ENCODE measurements at places on chromosomes 1 and 21.

- no peak for DNase-seq
Observed at GRCh38 chr1:55320891-55321290, 105.7 kb upstream of the USP24 start.

DNA sequence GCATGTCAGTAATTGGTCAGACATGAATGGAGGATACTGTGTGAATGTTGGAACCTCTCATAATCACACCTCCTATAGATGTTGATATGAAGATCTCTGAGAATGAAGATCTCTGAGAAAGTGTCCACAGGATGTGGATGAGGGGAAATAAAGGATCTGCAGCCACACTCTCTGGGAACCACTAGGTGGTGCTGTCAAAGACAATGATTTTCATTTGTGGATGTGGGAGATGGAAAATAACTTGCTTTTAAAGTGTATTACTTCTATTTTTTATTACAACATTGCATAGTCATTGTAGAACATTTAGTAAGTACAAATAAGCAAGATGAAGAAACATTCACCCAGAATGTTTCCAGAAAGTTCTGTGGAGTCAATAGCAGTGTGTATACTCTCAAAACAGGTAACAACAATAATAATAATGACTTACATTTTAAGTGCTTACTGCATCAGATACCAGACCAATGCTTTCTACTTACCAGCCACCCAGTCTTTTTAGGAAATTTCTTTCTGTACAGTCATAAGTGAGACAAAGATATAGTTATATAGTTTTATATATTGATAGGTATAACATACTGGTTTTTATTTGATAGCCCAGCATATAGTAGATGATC lies 128.2 kb downstream of the ATG4C start:
- no peak for DNase-seq

GRCh38 chr1:243474136-243474881 lies 218.5 kb downstream of the SDCCAG8 start:
- DNase-seq, result no peak

- no peak for DNase-seq
Observed at GRCh38 chr21:32147041-32147440, 131.8 kb downstream of the MIS18A start.

DNA sequence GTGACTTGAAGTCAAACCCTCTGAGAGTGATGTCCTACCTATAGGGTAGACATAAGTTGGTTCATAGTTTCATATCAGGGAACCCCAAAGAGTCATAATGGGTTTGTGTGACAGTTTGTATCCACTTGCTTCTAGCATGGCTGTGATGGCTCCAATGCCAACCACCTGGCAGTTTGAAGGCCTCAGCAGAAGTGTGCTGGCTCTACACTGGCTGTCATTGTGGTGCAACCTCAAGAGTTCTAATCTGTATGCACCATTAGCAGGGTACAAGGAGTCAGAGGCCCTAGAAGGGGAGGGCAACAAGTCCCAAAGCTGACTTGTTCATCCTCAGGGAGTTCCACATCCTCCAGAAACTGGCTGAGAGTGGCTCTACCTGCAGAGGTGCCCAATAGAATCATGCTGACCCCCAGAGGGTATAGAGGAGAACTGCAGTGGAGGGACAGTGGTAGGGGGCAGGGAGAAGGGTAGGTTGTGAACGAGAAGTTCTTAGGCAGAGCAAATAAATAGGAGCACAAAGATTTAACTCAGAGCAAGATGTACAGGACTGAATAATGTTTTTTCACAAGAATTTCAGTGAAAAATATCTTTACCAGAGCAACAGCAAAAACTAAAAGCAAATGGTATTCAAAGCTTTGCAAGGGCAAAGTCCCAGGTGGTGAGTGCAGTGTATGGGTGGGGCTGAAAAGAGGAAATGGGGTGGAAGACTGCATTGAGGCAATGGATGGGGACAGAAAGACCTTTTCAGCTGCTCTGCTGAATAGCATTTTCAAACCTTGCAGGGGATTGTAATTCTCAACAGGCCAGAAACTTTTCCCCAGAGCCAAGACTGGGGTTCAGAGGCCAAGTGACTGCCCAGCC lies 3.2 kb downstream of the FCRL2 start:
- no peak for DNase-seq

DNA sequence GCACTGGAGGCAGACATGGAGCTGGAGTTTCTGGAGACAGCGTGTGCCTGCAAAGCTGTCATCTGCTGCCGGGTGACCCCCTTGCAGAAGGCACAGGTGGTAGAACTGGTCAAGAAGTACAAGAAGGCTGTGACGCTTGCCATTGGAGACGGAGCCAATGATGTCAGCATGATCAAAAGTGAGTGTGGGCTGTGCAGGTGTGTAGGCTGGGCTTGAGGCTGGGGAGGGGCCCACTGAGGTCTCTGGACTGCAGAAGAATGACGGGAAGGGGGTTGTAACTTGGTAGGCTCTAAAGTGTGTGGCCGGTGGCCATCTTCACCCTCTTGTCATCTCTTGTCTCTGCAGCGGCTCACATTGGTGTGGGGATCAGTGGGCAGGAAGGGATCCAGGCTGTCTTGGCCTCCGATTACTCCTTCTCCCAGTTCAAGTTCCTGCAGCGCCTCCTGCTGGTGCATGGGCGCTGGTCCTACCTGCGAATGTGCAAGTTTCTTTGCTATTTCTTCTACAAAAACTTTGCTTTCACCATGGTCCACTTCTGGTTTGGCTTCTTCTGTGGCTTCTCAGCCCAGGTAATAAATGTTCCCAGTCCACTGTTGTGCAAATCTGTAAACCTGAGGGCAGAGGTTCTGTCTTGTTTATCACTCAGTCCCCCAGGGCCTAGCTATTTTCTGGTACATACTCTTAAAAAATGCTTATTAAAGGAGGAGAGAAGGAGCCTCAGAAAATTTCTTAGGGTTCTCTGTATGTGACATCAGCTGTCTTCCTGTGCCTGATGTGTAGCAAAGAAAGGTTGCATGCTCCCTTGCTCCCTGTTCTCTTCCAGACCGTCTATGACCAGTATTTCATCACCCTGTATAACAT lies 19.9 kb downstream of the ATP8B2 start:
- DNase-seq, result peak; percentile 72

GRCh38 chr1:225447650-225448089 lies 19.8 kb upstream of the LBR start:
- no peak for DNase-seq

- no peak for DNase-seq
Observed at GRCh38 chr1:209766051-209766450, 10.2 kb downstream of the TRAF3IP3 start.

DNA sequence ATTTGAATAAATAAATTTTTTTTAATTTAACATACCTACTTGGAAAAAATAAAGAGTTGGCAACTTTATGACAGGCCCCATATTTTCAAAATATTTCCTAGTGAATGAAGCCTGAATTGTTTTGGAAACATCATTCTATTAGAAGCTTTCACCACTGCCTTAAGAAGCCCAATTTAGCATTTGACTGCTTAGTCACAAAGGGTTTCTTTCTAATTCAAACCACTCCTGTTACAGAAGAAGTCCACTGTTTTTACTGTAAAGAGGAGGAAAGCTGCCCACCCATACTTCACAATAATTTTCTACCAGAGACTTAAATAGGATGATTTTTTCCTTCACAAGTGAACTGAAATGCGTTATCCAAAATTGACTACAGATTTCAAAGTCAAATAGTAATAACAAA lies 534.6 kb upstream of the PTBP2 start:
- DNase-seq, result no peak

DNA sequence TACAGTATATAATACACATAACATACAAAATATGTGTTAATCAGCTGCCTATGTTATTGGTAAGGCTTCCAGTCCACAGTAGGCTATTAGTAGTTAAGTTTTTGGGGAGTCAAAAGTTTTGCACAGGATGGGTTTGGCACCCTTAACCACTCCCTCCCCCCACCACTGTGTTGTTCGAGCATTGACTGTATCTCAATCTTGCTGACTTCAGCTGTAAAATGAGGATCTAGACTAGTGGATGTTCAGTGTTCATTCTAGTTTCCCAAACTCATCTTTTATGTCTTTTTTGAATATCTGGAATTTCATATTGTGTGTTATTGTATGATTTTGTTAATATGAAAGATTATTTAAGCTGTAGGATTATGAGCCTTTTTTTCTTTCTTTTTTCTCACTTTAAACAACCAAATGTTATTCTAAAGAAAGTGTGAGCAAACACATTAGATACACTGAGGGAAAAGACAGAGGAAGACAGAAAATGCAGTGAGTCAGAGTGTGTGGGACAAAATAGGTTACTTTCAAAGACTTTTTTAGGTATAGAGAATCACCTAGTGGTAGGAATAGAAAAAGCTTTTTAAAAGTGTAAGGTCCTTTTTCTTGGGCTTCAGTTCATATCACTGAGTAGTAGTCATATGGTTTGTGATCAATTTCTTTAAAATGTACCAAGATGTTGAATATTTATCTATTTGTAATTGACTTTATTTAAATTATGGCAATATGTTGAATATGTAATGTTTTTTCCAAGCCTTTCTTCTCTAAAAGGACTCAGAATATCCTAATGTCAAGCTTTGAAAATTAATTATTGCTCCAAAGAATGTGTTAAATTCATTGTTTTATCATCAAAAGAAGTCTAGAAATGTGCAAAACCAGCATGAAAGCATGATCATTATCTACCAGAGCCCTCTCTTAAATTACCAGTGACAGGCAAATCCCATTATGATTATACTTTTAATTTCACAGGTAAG lies 17.9 kb upstream of the CENPF start:
- no peak for DNase-seq

GRCh38 chr1:221192055-221192454 lies 312.8 kb downstream of the HLX start:
- DNase-seq, result no peak

GRCh38 chr1:13908128-13908527 lies 208.1 kb downstream of the PRDM2 start:
- no peak for DNase-seq

DNA sequence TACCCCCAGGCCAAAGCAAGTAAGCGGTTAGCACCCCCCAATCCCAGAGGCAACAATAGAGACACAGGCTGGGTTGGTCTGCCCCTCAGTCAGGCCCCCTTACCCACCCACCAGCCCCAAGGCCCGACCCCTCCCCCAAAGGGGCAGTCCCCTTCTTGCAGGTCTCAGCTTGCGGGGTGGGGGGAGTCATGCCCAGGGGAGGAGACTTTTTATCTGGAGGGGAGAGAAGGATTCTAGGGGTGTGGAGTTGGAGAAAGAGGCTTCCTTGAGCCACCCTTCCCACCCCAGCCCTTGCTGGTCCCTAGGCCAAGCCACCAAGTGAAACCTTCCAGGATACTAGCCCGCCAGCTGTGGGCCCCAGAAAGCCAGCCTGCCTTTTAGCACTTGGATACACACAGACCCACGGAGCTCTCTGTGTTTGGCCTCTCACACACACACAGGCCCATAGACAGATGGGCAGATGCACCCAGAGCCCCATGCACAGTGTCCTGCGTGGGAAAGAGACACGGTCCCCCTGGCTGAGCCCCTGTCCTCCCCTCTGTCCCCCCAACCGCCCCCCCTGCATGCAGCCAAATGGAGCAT lies 7.1 kb downstream of the TMEM54 start:
- DNase-seq, result no peak

DNA sequence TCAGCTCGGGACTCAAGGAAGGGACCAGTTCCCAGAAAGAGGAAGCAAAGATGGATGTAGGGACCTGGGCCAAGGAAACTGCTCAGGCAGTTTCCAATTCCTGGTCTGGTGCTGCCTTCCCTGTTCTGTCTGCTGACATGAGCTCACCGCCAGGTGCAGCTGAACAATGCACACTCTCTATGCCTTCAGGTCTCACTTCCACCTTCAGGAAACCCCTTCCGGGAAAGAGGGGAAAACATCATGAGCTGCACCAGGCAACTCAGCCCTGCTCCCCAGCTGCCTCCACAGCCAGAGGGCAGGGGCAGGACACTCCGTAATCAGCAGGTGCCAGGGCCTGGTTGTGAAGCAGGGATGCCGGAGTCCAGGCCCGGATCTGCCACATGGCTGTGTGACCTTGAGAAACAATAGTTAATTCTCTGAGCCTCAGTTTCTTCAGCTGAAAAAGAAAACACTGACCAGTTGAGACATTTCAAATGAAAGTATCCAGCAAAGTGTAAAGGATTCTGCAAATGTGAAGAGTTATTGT lies 27.8 kb downstream of the SMIM12 start:
- no peak for DNase-seq

DNA sequence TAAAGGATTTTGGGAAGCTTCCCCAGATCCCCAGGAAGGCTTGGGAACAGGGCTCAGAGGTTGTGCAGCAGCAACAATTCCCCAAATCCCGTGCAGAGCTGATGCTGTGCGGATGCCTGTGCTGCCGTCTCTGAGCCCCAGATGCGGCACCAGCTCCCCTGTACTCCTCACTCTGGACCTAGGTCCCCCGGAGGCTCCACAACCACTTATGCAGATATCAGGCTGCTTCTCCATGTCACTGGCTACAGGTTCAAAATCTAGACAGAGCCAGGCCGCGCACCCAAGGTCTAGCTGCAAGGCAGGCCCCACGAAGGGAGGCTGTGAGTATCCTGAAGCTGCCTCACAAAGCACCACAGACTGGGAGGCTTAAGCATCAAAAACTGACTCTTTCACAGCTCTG lies 81.6 kb downstream of the PDE9A start:
- DNase-seq, result no peak

DNA sequence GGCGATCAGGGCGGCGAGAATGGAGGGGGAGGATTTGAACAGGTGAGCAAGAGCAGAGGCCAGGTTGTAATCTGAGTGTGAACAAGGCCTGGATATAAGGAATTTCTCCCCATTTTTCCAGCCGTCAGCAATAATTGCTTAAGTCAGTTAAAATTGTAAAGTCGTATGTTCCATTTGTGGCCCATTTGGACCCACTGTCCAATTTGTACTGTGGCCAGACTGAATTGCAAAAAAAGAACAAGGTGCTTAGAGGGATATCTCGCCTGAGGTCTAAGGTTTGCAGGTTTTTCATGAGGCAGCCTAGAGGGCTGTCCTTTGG lies 1.0 kb downstream of the ERVH48-1 start:
- DNase-seq, result no peak

DNA sequence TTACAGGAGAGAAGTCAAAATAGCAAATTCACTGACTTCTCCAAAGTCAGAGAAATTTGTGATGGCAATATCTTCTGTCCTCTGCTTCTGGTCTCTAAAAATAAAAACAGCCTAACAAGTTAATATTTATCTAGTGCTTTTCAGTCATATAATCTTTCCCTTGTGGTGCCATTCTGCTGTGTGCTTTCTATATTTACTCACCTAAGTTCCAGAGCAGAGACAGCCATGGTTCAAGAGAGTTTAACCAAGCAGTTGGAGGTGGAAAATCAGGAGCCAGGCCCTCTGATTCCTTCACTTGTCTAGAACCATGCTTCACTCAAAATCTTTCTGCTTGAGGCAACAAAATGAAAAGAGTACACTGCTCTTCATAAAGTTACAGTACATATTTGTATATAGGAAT lies 39.3 kb downstream of the BRINP2 start:
- DNase-seq, result no peak

DNA sequence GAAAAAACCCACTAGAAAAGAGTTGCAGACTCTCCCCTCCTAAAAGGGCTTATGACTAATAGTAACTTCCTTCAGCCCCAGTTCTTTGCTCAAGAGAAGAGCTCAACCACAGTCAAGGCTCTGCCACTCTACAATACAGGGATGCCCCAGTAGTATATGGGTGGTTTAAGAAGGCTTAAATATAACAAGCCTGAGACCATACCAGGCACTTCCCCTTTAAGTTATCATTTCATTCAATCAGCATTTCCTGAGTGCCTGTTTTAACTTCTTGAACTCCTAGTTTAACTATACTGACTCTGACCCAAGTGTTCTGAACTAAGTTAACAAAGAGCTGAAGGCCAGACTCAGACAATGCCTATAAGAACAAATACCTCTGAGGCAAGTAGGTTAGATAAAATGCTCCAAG lies 19.8 kb downstream of the PRPF38A start:
- peak; percentile 6 for DNase-seq

GRCh38 chr1:45923343-45923742 lies 119.9 kb downstream of the MAST2 start:
- no peak for DNase-seq

- DNase-seq, result no peak
Observed at GRCh38 chr1:31670593-31670964, 25.9 kb upstream of the PEF1 start.

Data from activated effector memory CD4-positive, alpha-beta T cell treated with Interleukin-2 at 50 U/mL for 16 hours (primary cell).